ENCODE measurements at places on chromosomes 7 and 10. TPM values are rescaled to one million over a fixed set of nuclear protein-coding genes. Genes with fewer than 3 reads are reported as not detected.

GOLGA7B gene
- 4.6 TPM for total RNA-seq

OPN1SW gene
- total RNA-seq: not detected

EVX1 gene
- not detected for total RNA-seq

OPALIN gene
- not detected for total RNA-seq

PGAM2 gene
- 1.0 TPM for total RNA-seq

WDFY4 gene
- total RNA-seq: 3.5 TPM

MPP7 gene
- 19.1 TPM for total RNA-seq

TDRD1 gene
- total RNA-seq: 0.08 TPM

RADIL gene
- not detected for total RNA-seq

TMEM184A gene
- total RNA-seq: 0.14 TPM

TAS2R5 gene
- total RNA-seq: 0.75 TPM

GRID2IP gene
- 0.40 TPM for total RNA-seq

TUBAL3 gene
- not detected for total RNA-seq

ZNF853 gene
- 9.7 TPM for total RNA-seq

HOXA6 gene
- 0.28 TPM for total RNA-seq

CALML5 gene
- not detected for total RNA-seq

BTBD16 gene
- total RNA-seq: not detected

CHCHD1 gene
- 5.2 TPM for total RNA-seq

CH25H gene
- 0.20 TPM for total RNA-seq

Measured in natural killer cell (primary cell).